ENCODE measurements at places on chromosomes 4 and X.

- DNase-seq: peak; percentile 43
Observed at GRCh38 chrX:51496501-51497291, at the start of gene NUDT11. Gene NUDT11 (minus strand): TSS chrX:51496592. CDS start chrX:51496444, 148 bp downstream.

- no peak for DNase-seq
Observed at GRCh38 chrX:72041176-72041575, 90.5 kb downstream of the RTL5 start.

GRCh38 chr4:8307714-8308113, 38.2 kb downstream of the HTRA3 start:
- no peak for DNase-seq

GRCh38 chrX:54991706-54992105, 2.3 kb downstream of the PFKFB1 start:
- no peak for DNase-seq

- no peak for DNase-seq
Observed at GRCh38 chr4:5890063-5890727, 2.7 kb downstream of the CRMP1 start.

GRCh38 chrX:19225909-19226308, 103.6 kb upstream of the ADGRG2 start:
- DNase-seq: no peak

GRCh38 chrX:72021975-72022374, 109.7 kb downstream of the RTL5 start:
- no peak for DNase-seq

DNA sequence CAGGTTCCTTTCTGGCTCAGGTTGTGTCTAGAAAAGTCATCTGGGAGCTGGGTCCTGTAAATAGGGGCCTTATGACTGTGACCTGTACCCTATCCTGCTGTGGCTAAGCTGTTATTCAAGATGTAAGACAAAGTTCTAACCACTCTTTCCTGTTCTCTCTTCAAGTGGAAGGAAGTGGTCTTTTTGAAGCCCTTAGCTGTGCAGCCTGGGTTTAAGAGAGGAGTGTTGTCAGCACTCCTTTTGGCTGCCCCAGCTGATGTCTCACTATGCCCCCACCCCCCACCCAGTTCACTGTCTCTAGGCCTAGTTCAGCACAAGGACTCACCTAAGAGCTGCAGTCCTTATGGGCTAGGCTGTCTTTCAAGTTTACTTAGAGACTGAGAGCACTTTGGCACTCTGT, 1069.5 kb downstream of the FAM133A start:
- no peak for DNase-seq

- peak; percentile 64 for DNase-seq
Observed at GRCh38 chr4:77818602-77819403, at the start of gene CNOT6L. Gene CNOT6L (minus strand): TSS chr4:77819368. CDS start chr4:77819308, 60 bp downstream.

DNA sequence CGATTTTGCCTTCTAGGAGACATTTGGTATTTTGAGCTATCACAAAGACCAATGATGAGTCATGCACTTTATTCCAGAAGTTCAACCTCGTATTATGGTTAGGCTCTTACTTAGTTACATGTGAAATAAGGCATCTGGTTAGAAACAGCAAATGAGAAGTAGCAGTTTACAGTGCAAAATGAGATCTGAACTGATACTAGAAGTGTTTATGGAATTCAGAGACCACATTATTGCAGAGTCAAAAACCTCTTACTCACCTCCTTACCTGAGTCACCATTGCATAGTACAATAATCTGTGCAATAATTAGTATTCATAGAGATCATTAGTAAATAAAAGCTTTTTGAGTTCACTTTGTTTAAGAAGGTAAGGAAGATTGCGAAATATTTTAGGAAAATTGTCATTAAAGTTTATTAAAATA, 38.7 kb downstream of the SEC24B start:
- DNase-seq: no peak

GRCh38 chr4:93396272-93396671, 432.3 kb upstream of the ATOH1 start:
- no peak for DNase-seq

All from stimulated activated CD4-positive, alpha-beta T cell treated with anti-CD3 and anti-CD28 coated beads, Interleukin-4, amount 100 ng/mL, for 48 hours (primary cell).